Activated CD8-positive, alpha-beta memory T cell treated with anti-CD3 and anti-CD28 coated beads for 1 hour (primary cell): ENCODE measurements at places on chromosomes 3 and 15.

DNA sequence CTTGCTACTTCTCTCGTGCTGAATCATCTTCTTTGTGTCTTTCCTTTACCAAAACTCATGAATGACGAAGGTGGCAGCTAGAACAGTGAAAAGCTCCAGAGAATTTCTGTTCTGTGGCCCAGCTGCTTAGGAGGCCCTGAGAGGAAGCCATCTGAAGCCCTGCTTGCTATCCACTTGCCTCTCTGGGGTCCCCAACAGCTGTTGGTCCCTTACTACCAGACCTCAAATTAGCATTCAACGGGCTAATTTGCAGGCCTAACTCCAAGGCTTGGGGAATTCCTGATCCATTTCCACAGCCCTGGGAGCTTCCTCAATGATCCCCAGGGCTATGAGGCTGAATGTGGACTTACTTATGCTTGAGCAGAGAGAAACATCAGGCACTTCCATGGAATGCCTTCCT is 37.5 kb upstream of the FSTL1 start:
- no peak for DNase-seq

GRCh38 chr15:76146812-76147211 is 87.0 kb downstream of the TMEM266 start:
- no peak for DNase-seq

DNA sequence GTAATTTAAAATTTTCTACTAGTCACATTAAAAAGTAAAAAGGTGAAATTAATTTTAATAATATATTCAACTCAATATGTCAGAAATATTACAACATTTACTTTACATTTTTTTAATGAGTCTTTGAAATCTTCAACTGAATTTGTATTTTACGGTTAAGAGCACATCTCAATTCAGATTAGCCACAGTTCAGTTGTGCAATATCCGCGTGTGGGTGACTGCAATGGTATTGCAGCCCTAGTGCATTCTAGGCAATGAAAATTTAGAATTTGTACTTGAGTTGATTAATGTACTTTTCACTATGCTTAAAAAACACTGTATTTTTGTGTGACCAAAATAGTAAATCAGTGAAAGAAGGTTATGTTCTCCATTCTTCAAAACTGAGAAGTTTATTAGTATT is 57.3 kb downstream of the CEP63 start:
- DNase-seq = no peak

DNA sequence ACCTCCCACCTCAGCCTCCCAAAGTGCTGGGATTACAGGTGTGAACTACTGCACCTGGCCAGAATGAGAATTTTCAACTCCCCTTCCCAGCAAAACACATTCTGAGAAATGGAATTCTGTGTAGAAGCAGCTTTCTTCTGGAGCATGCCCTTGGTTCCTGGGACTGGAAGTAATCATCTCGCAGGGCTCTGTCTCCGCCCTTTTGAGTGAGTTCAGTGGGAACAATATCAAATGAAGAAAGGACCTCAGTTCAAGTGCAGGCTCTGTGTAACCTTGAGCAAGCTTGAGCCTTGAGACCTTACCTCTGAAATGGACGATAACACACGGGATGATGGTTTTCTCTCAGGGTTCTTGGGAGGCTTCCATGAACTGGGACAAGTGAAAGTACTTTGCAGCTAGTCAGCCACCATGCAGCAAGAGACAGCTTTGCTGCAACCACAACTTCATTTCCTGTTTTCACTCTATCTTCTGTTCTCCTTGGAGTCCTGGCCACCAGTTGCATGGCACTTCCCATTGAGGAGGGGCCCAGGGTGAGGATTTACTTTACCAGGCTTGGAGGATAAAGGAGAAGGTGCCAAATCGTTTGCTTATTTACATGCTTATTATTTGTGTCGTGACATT is 35.7 kb upstream of the IGF1R start:
- no peak for DNase-seq

DNA sequence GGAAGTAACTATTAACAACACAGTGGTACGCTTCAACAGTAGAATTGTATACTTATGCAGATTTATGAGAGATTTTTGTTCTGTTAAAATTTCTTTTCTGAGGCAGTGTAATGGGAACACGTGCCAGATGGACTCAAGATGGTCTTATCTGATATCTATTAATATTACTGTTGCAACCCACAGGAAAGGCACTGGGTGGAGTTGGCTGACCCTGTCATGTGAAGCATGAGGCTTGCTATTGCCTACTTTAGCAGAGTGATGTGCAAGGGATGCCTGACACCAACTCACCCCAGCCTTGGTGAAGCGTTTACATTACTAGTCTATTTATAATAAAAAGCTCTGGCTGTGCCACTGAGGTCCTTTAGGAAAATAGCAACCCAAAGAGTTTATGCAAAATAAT is 19.8 kb upstream of the ARNT2 start:
- no peak for DNase-seq

DNA sequence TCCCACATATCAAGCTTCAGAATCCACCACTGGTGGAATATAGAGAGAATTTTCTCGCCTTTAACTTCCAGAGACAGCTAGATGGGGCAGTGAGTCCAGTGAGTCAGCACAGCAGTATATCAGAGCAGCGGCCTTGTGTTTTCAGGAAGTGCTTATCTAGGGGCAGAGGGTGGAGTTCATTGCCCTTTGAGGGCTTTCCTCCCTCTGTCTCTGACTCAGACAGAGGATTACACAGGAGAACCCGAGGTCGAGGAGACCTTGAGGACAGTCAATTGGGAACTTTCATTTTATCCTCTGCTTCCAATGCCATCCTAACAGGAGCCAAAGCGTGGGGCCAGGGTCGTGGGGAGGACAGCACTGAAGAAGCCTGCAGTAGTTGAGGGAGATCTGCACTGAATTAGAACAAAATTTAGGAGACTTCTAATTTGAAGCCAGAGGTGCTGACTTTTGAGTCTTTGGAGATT is 109.6 kb upstream of the UMPS start:
- DNase-seq = peak; percentile 9

- DNase-seq = no peak
These were observed 27.0 kb downstream of the PCCB start for GRCh38 chr3:136277115-136277514.

- DNase-seq = no peak
These were observed 24.6 kb downstream of the CDIN1 start for GRCh38 chr15:36603987-36604386.

DNA sequence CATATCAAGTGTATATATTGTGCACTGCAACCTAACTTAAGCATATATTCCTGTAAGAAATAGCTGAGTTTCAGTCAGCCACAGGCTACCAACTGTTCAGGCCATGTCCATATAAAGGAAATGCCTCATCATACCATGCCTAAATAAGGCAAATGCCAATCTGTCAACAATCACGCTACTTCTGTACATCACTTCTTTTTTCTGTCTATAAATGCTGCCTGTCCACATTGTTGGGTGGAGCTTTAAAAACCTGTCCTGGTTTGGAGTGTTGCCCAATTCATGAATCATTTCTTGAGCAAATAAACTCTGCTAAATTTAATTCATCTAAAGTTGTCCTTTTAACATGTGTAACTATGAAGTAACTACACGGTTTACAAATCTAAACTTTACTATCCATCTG is 1091.9 kb downstream of the NSUN3 start:
- no peak for DNase-seq

DNA sequence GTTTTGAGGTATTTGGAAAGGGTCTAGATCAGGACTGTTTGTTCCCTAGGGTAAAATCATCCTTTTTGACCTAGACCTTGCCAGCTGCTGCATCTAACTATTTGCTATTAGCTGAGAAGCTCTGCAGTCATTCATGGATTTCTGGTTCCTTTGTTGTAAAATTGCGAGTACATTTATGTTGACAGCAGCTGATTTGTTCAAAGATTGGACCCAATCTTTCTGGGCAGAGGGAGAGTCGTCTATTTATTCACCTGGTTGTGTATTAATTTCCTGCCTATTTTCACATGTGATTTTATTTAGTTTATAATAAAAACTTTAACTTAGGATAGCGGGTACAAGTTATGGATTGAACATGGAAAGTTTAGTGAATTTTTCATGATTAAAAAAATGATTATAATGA is 236.3 kb downstream of the CNTN4 start:
- no peak for DNase-seq

GRCh38 chr15:56468401-56468800 is 3.5 kb upstream of the MNS1 start:
- no peak for DNase-seq

DNA sequence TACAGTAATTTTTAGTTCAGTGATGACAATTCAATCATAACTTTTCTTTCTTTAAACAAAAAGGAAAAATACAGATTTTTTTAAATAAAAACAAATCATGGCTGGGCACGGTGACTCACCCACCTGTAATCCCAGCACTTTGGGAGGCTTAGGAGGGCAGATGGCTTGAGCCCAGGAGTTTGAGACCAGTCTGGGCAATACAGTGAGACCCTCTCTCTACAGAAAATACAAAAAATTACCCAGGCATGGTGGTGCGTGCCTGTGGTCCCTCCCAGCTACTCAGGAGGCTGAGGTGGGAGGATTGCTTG is 25.6 kb upstream of the ATG7 start:
- DNase-seq = no peak

- DNase-seq = no peak
These were observed 78.3 kb downstream of the ADAMTSL3 start for GRCh38 chr15:83732196-83732595.

DNA sequence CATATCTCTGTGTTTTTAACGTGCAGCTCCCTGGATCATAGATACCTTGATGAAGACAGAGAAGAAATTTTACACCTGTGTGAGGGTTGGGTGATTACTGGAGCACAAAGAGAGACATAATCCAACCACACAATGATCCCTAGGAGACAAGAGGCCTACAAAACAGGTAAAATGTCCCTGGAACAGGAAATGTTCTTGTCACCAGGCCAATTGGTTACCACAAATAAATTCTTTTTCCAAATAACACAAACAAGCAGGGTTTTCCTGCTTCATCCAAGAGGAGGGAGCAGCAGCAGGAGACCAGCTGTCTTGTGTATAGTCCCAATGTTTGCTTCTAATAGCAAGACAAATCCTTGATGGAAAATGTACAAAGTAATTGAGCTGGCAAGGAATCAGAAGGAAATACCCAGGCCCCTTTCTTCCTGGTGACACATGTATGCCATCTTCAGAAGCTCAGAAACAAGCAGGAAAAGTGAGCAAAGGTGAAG is 1.4 kb downstream of the MGLL start:
- DNase-seq = no peak

DNA sequence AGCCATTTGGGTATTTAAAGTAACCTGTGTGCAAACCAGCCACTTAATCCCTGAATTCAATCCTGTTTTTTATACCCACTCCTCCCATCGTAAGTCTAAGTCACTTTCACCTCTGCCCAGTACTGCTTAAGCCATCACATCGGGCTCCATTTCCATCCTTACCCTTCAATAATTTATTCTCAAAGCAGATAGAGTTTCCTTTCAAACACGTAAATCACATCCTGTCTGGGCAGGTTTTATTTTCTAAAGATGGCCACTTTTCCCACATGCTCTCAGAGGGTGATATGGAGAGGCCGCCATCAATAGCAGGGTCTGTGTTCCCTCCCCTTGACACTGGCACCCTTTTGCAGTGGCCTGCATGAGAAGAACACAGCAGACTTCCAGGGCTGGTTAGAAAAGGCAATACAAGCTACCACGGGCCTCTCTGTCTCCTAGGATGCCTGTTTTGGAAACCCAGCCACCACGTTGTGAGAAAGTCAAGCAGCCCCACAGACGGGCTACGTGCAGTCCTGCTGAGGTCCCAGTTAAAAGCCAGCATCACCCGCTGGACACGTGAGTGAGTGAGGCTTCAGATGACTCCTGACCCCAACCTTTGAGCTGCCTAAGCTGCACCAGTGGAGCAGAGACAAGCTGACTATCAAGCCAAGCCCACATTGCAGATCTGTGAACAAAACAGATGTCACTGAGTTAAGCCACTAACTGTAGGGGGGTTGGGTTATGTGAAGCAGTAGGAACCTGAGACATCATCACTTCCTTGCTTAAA is 241.8 kb upstream of the SLCO3A1 start:
- no peak for DNase-seq

DNA sequence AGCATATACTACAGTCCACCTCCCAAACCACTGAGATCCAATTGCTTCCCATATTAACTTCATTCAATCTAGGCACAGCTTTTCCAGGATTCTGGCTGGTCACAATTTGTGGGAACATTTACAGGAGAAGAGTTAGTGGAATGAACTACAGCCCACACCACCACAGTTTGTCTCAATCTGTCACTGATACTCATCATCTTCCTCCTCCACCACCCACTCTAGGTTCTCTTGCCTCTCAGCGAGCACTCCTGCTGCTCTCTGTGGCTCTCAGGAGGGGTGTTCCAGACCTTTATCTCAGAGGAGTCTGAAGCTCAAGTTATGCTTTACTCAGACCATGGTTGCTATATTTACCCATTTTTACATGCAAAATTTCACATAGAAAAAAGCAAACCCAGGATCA is 25.9 kb upstream of the PLA2G4D start:
- no peak for DNase-seq

DNA sequence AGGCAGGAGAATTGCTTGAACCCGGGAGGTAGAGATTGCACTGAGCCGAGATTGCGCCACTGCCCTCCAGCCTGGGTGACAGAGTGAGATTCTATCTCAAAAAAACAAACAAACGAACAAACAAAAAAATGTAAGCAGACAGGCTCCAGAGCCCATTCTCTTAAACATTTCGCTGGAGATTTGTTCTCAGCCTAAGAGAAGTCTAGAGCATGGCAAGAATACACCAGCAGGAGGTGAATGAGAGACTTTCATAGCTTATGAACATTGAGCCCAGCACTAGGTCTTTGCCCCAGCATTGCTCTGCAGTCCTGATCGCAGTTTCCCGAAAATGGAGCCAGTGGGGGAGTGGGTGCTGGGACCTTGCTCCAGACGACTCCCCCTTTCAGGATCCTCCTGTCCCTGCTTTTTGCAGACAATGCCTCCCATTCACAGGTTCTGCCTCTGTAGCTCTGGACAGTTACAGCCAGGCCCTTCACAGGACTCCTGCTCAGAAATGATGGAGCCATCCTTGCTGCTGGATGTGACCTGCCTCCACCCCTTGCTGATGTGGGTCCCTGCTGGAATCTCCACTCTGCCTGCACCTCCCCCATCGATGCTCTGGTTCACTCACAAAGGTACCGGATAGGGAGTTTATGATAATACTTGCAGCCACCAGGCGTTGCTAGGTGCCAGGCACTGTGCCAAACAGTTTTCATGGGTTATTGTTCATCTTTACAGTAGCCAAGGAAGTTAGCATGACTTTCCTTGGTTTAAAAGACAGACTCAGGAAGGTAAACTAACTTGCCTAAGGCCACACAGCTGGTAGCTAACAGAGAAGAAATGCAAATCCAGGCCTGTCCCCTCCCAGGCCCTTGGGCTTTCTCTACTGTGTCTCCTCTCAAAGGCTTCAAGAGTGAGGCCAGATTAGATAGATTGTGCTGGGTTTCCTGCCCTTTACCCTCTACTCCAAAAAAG is 329.7 kb upstream of the TLE3 start:
- DNase-seq = no peak

GRCh38 chr3:30226601-30227151 is 379.7 kb upstream of the TGFBR2 start:
- DNase-seq = no peak

DNA sequence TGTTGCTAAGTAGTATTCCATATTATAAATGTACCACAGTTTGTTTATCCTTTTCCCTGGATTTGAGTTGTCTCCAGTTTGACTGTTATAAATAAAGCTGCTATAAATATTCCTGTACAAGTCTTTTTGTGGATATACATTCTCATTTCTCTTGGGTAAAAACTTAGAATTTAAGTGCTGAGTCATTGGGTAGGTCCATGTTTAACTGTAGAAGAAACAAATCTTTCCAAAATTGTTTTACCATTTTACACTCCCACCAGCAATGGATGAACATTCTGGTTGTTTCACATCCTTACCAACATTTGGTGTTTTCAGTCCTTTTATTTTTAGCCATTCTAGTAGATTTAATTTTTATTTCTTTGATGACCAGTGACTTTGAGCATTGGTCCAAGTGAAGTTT is 74.0 kb upstream of the TNFAIP8L3 start:
- DNase-seq = no peak
